ENCODE measurements at places on chromosomes 4 and X.

GRCh38 chr4:140311257-140311835 lies 62.1 kb upstream of the SCOC start:
- DNase-seq: no peak

GRCh38 chr4:13944095-13944511 lies 316.6 kb upstream of the BOD1L1 start:
- DNase-seq: no peak

DNA sequence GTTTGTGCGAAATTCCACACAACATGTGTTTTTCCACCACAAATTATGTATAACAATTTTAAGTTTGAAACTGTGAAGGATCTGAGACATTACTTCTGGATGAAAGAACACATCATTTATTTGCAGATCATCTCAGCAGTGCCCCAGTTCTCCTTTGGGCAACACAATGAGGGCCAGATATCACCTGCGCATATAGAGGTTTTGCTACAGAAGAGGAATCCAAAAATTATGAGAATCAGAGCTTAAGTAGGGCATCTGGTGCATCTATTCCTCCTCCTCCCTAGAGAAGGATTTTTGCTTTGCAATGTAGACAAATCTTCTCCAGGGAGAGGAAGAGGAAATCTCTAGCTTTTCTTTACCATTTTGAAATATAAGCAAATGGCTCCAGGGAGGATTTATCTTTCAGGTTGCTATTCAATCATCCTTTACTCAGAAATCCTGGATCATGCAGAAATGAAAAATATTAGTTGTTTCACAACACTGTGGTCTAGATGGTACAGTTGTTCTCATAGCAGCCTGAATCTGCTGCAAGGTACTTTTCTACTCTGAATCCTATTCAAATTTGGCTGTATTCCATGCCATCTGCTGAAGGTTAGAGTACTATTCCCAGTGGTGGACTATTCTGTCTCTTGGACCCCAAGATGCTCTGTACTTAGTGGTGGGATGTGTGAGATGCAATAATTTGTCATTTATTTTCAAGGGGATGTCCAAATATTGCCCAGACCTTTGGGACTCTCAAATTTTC lies 132.1 kb downstream of the SNCA start:
- DNase-seq: no peak

GRCh38 chr4:171101845-171102244 lies 711.4 kb upstream of the GALNTL6 start:
- DNase-seq: no peak

DNA sequence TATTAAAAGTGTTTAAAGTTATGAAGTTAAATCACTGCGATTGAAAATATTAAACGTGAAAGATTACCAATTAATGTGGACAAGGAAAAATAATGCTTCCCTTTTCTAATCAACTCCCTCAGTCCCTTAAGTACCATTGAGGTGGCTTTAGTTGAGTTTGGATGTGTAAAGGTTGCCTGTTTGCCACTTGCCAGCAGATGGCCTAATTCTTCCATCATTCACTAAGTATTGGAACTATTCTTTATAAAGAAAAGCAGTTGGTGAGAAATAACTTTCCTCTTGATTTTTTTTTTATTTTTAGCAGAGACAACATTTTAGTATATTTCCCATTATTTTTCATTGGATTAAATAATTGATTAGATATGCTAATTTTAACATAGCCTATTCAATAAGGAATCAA lies 295.9 kb upstream of the TACR3 start:
- peak; percentile 9 for DNase-seq

GRCh38 chr4:93786149-93786548 lies 42.4 kb upstream of the ATOH1 start:
- DNase-seq: no peak

GRCh38 chr4:143207555-143207954 lies 22.8 kb downstream of the USP38 start:
- DNase-seq: no peak

DNA sequence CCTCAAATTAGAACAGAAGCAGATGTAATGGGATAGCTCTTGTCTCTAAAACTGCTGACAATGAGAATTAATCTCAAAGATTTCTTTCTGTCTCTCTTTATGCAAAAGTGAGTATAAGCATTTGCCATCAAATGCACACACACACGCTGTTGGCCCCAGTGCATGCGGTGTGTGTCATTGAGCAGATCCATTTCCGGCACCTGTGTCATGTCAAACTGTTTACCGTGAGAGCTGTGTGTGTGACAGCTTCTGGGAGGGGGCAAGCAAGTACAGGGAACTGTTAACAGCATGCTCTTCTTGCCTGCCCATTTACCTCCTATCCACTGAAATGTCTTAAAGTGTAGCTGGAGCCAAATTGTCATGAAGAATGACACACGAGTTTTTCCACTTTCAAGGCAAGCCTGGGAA lies 297.9 kb upstream of the FAT4 start:
- no peak for DNase-seq

DNA sequence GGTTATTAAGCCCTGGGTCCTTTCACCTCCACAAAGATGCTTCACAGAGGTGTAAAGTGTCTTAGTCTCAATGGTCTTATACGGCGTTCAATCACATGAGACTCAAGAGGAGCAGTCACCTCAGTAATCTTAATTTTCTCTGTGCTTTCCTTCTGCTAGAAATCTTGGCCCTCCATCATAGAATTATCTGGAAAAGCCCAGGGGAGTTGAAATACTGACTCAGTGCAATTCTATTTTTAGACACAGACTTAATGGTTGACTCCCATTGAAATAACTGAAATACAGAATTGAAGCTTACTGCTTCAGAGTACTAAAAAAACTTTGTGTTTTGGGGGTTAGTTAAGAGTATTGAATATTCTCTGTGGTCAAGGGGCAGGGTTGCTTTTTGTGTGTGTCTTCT lies 94.5 kb upstream of the IL15 start:
- no peak for DNase-seq

DNA sequence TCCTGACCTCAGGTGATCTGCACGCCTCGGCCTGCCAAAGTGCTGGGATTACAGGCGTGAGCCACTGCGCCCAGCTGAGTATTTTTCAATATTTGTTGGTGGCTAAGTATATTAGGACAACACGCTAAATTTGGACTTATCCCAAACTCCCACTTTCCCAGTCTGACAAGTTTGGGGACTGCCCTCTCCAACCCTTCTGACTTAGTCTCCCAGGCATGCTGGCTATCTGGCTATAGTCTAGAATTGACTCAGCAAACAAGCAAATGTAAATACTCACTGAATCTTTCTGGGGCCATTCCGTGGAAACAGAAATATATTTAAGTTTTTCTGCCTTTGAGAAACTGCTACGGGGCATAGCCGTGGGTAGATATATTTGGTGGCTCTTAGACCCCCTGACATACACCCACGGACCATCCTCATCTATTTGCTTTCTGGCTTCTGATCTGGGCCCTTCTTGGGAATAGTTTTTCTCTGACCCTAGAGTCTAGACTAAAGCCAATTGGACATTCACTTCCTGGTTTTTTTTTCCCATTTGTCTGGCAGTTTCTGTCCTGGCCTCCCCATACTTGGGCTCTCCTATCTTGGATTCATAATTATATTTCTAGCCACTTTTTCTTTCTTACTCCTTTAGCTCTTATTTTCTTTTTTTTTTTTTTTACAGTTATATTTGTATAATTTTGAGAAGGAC lies 11.3 kb upstream of the DOCK11 start:
- no peak for DNase-seq

DNA sequence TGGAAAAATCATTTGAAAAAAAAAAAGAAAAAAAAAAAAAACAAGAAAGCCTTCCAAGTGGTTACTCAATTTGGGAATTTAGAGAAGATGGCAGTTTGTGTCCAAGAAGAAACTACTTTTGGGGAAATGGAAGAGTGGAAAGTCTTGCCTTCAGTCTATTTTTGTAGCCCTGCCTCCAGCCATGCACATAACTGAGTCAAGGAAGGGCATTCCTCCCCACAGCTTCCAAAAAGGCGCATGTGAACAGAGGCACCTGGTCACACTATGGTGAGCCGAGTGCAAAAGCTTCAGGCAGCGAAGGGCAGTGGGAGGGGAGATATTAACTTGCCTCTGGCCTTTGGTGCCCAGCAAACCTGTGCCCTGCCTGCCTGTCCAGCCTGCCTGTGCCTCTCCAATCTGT lies 163.7 kb downstream of the SMIM20 start:
- DNase-seq: no peak

GRCh38 chrX:40018041-40018440 lies 79.7 kb downstream of the BCOR start:
- DNase-seq: no peak

- no peak for DNase-seq
Measured at GRCh38 chrX:48996969-48997368, 5.1 kb downstream of the GRIPAP1 start.

DNA sequence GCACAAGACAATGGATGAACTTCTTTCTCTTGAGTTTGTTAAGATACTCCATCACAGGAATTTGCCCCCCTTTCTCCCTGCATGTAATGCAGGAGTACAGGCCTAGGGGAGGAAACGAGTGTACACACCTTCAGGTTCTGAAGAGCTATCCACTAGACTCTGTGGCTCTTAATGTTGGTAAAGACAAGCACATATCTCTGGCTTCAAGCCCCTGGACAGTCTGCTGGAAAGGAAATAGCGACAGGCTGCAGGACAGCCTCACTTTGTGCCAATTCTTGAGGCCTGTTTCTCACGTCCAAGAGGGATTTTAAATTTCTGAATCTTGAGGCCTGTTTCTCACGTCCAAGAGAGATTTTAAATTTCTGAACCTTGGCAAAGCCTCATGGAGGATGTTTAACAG lies 87.1 kb downstream of the RLIM start:
- DNase-seq: no peak

- DNase-seq: no peak
Measured at GRCh38 chr4:177638871-177639270, 196.6 kb upstream of the AGA start.

DNA sequence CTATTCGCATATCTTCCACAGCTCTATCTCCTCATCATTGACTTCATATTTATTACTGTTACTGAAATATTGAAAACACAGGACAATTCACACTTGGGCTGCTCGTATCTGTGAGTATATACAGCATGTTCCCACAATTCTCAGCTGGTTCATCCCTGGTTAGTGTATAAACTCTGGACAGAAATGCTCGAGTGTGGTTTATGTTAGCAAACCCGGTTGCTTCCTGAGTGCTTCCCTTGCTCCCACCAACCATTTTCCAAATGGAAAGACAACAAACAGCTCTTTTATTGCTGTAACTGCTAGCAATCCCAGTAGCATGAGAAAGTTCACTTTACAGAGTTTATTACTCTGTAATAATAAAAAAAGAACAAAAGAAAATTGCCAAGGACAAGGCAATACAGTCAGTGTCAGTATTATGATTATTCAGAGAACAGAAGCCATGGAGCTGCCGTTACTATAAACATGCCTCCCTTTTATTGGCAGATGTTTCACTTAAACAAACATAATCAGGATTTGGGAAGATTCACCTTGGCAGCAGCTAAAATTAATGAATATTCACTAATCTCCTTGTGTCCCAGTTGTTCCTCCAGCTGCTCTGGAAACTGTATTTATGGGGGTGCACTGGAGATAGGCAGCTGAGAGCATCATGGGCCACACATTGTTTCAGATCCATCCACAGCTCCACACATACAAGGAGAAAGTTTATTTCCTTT lies 134.1 kb upstream of the GUCY1A1 start:
- DNase-seq: no peak

- DNase-seq: no peak
Measured at GRCh38 chr4:11480683-11481082, 52.0 kb upstream of the HS3ST1 start.

- peak; percentile 45 for DNase-seq
Measured at GRCh38 chr4:138576684-138577083, 334.5 kb upstream of the SLC7A11 start.

- no peak for DNase-seq
Measured at GRCh38 chr4:165517216-165517615, 138.4 kb downstream of the CPE start.

GRCh38 chrX:97763391-97763790 lies 879.7 kb downstream of the RPA4 start:
- DNase-seq: no peak

GRCh38 chr4:173666-174314 lies 49.5 kb downstream of the ZNF718 start:
- no peak for DNase-seq

DNA sequence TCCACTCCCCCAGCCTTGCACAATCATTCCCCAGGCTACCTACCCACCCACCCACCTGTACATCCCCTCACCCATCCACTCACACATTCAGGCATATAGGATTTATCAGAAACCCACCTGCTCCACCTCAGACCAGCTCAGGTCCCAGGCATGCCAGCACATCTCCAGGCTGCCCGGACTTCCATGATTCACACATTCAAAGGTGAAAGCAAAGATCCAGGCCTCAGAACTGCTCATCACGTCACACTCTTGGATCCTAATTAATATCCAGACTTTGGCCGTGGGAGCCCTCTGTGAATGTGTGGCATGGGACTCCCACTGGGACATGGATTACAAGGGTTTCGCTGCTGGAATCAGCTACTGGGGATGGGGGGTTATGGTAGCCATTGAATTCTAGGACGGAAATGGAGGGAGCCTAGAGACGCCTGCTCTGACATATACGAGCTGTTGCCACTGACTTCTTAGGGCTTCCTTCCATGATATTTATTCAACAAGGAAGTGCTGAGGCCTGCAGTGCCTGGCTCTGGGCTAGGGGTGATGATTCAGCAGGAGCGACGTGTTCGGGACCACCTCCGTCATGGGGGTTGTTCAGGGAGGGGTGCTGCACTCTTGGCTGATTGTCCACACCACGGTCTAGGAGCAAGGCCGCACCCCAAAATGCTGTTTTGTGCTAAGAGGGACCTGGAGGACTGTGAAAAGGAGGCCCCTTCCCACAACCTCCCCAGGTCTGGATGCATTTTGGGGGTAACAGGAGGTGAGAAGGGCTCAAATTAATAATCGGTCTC lies 56.9 kb upstream of the ADRA2C start:
- DNase-seq: no peak

DNA sequence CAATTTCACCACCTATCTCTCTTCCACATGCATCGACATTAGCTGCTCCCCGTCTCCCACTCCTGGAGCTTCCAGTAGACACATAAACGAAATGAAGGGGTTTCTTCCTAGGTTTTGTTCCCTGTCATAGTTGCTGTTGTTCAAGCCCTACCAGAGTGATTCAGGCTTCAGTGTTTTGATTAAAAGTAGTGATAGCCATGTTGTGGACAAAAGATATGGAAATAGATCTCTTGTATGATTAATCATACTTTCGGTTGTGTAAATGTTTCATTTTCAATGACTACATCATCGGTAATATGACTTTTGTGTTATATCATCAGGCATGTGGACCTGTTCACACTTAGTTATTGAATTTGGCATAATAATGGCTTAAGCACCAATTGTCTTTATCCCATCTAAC lies 96.5 kb upstream of the KLF3 start:
- DNase-seq: no peak

- no peak for DNase-seq
Measured at GRCh38 chr4:966266-967112, 6.9 kb downstream of the DGKQ start.

GRCh38 chrX:69138118-69138390 lies 27.2 kb downstream of the PJA1 start:
- no peak for DNase-seq

GRCh38 chr4:5881340-5881739 lies 11.5 kb downstream of the CRMP1 start:
- no peak for DNase-seq

Data from HEK293T (cell line).